Retina (tissue), 1 donor: ENCODE measurements at places on chromosomes 4 and X.

GRCh38 chr4:107497054-107497453 lies 223.0 kb downstream of the PAPSS1 start:
- DNase-seq, result no peak

DNA sequence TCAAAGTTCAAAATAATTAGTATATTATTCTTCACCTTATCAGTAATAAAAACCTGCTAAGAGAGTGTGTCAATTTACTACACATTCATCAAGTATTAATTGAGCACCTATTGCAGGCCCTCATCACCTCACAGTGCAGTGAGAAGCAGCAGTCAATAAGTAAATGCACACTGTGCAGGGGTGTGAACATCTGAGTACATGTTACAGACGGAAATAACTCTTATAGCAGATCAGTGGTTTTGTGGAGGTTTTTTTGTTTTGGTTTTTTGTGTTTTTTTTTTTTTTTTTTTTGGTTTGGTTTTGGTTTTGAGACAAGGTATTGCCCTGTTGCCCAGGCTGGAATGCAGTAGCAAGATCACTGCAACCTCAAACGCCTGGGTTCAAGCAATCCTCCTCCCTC lies 20.3 kb downstream of the KLF3 start:
- DNase-seq, result no peak

DNA sequence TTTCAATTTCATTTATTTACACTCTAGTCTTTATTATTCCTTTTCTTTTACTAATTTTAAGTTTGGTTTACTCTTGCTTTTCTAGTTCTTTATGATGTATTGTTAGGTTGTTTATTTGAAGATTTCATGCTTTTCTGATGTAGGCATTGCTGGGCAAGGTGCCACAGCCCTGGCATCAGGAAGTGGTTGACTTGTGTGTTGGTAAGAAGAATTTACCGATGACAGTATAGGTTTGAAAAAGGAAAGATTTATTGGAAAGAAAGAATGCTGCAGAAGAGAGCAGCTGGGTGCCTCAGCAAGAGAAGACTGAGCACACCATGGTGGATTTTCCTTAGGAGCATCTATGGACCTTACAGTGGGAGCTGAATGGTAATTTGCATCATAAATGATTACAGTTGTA lies 153.2 kb downstream of the KLF8 start:
- no peak for DNase-seq

GRCh38 chr4:185566972-185567371 lies 31.7 kb upstream of the PDLIM3 start:
- DNase-seq, result no peak

DNA sequence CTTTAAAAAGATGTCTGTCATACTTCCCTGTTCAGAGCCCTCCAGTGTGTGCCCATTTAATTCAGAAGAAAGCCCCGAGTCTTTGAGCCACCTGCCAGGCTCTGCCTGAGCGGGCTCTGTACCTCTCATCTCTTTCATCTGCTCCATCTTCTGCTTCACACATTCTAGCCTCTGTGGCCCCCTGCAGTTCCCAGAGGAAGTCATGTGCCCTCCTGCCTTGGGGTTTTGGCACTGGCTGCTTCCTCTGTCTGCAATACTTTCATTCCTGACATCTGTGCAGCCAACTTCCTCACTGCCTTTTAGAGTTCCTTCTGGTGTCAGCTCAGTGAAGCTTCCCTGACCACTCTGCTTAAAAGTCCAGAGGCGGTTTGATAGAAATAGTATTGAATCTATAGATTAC lies 6.2 kb upstream of the STK32B start:
- DNase-seq, result no peak

DNA sequence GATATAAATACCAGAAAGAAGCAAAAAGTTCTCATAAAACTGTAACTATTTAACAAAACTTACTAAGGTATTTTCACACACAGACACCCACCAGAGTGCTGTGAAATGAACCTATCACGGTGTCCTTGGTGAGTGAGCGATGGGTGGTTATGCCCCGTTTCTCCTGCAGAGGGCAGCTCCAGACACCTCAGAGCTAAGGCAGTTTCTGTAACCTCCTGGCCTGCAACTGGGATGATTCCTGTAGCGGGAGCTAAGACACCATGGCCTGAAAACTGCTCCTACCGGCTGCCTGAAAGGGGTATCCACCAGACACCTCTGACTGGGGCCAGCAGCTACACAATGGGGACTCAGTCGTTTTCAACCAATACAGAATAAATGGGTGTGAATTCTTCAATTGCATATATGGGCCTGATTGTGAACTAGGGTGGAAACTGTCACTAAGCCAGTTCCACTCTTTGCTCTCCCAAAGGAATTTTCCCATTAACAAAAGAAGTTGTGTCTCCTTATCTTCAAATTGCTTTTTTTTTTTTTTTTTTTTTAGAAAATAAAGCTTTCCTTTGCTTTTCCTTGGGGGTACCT lies 2375.8 kb upstream of the TENM3 start:
- peak; percentile 23 for DNase-seq

GRCh38 chr4:41000356-41000755 lies 214.0 kb downstream of the APBB2 start:
- DNase-seq, result no peak

DNA sequence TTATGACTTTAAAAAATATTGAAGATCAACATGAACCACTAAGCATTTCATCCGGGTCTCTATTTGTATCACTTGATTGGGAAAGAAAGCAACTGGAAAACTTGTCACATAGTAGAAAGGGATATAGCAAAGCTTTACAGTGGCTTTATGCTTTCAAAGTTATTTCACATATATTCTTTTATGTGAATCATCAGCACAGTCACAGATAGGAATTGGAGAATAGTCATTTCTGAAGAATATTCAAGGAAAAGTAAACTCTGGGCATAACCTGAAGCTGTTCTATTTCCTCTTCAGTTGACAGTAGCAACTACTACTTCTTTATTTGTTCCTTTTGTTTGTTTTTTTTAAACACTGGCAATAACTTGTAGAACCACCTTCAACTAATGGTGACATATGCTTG lies 50.5 kb downstream of the MND1 start:
- no peak for DNase-seq

DNA sequence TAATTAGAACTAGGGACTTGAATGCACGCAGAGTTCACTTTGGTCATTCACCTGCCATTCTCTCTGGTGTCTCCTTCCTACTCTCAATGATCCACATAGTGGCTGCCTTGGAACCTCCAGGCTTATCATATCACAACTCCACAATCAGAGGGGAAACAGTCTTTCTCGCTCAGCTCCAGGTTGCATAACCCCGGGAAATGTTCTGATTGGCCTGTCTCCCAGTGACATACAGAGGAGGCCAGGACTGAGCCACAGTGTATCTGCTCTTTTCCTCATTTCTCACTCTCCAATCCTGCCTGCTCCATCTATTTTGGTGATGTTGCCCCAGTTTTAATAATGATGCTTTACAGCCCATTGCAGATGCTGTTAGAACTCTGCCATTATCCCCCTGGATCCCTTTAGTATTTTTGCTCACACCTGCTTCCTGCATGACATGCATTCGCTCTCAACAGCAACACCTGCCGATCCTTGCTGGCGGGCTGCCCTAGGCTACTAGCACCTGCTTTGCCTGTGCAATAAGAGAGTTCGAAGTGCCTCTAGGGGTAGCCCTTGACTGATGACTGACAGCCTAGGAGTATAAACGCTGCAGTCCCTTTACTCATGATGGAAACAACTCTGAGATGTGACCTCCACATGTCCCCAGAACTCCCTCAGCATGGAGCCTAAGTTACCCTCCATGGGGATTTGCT lies 211.3 kb upstream of the RPS6KA3 start:
- DNase-seq, result no peak

- DNase-seq, result no peak
Observed at GRCh38 chr4:13612569-13612968, 15.0 kb downstream of the BOD1L1 start.

DNA sequence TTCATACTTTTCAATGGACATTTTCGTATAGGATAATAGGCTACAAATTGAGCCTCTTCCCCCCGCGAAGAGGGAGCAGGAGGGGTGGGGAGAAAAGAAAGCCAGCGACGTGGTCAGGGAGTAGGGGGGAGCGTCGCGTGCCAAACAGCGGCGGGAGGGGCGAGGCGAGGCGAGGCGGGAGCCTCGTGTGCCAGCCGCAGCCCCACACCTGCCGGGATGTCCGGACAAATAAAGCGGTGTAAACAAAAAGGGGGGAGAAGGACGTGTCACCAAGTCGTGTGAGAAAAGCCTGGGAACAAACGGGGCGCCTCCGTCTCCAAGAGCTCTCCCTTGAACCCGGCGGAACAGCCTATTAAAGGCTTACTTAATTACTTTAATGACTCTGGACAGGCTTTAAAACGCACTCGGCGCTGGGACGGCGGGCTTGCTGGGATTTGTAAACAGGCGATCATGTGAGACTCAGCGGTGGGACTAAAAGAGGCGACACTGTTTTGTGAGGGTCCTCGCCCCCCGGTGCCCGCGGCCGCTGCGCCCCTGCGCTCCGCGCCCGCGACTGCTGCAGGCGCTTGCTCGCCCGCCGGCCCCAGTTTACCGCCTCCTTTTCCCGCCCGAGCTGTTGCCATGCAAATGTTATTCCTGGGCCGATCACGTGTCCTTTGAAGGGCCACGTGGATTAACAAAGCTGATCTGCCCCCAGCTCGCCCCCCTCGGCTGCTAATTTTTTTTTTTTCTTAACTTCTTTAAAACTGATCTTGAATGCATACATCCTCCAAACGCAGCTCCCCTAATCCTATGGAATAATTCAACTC lies at the start of gene HELT:
HELT (plus strand) TSS at position 527 of the 809 bp plus-strand sequence. CDS start 439 bp downstream, outside the sequence.
- peak; percentile 66 for DNase-seq

- no peak for DNase-seq
Observed at GRCh38 chr4:139167774-139168444, 9.1 kb downstream of the ELF2 start.

- DNase-seq, result no peak
Observed at GRCh38 chrX:68571610-68572311, 72.9 kb downstream of the YIPF6 start.

DNA sequence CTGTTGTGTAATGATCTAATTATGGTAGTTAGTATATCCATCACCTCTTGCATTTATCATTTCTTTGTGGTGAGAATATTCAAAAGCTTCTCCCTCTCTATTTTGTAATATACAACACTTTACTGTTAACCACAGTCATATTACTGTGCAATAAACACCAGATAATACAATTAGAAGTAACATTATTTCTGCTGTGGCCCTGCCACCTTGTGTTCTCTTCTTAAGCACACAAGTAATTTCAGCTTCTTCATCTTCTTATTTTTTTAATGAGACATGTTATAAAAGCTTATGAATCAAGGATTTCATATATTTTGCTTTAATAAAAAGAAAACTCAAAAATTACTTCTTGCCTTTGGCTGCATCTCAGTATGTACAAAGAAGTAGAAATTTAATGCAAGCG lies 675.2 kb upstream of the INTU start:
- no peak for DNase-seq

- DNase-seq, result no peak
Observed at GRCh38 chrX:74636749-74637314, 22.4 kb upstream of the RLIM start.

DNA sequence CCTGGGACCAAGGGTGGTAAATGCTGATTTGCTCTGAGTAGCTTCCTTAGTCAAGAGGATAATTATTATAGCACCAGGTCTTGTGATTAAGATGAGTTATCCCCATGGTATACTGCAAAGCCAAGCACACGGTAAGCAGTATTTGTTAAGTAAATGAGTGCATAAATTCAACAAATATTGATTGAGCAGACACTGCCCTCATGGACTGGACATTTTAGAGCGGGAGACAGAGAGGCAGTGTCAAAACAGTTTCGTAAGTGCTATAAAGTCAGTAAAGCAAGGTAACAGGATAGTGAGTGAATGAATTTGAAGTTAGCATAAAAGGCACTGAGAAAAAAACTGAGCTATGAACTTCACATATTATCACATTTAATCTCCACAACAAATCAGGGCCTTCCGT lies 13.9 kb downstream of the PHF8 start:
- DNase-seq, result no peak

- no peak for DNase-seq
Observed at GRCh38 chrX:134604701-134605311, 53.5 kb downstream of the PLAC1 start.

DNA sequence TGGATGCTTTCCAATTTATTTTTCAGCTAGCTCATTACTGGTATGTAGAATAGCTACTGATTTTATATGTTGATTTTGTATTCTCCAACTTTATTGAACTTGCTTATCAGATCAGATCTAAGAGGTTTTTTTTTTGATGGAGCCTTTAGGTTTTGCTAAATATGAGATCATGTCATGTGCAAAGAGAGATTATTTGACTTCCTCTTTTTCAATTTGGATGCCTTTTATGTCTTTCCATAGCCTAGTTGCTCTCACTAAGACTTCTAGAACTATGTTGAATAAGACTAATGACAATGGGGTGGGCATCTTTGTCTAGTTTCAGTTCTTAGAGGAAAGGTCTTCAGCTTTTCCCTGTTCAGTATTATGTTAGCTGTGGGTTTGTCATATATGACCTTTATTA lies 11.7 kb downstream of the MAGEE1 start:
- DNase-seq, result no peak

GRCh38 chr4:173243321-173243720 lies 74.7 kb downstream of the GALNT7 start:
- DNase-seq, result no peak

DNA sequence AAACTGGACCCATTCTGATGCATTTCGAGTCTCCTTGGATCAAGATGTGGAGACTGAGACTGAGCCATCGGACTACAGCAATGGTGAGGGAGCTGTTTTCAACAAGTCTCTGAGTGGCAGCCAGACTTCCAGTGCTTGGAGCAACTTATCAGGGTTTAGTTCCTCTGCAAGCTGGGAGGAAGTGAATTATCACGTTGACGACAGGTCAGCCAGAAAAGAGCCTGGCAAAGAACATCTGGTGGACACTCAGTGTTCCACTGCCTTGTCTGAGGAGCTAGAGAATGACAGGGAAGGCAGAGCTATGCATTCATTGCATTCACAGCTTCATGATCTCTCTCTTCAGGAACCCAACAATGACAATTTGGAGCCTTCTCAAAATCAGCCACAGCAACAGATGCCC lies 84.8 kb downstream of the NEUROG2 start:
- no peak for DNase-seq

DNA sequence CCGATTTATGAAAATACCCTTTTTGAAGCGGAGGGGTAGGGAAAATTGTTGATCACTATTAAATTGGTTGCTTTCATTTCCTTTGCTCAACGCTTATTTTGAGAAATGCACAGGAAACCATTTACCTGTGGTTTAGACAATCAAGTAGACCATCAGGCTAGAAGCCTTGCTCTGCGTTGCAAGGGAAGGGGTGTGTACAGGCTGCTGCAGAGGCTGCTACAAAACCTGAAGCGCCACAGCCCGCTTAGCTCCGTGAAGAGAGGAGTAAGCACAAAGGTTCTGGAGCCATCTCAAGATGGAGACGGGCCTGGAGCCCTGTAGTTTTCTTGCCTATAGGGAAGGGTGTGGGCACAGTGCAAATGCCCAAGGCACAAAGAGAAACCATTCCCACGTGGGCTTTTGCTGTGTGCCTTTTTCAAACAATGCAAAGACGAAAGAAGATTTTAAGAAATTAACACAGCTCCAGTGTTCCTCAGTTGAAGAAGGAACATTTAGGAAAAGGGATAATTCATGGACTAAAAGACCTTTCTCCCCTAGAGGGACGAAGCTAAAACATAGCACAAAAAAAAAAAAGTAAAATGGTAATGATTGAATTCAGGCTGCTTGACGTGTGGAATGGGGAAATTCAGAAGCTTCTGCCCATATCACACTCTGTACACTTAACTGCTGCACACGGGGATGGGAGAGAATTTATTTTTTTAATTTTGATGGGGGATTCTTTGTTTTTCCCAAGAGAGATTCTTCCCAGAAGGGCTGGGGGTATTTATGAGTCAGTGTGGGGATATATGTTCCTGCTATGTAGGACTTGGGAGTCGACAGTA lies 3.5 kb downstream of the TMSB4X start:
- peak; percentile 44 for DNase-seq
